Activated effector memory CD4-positive, alpha-beta T cell treated with Interleukin-2 at 50 U/mL for 16 hours (primary cell): ENCODE measurements at places on chromosomes 2 and 18.

DNA sequence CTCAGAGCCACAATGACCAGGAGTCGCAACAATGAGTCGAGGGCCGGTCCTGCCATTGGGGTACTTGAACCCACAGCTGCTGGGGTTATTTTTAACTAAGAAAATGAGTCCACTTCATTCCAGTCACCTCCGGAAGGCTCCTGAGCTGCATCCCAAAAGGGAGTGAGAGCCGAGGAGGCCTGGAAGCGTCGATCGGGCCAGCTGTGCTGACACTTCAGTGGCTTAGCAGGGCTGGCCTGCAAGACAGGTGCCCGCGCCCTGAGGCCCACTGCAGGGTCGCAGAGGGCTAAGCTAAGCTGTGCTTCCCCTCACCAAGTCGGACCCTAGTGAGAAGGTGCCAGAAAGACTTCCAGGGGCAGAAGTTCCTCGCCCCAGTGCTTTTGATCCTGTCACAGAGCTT lies 21.1 kb downstream of the TBC1D8 start:
- DNase-seq = no peak

DNA sequence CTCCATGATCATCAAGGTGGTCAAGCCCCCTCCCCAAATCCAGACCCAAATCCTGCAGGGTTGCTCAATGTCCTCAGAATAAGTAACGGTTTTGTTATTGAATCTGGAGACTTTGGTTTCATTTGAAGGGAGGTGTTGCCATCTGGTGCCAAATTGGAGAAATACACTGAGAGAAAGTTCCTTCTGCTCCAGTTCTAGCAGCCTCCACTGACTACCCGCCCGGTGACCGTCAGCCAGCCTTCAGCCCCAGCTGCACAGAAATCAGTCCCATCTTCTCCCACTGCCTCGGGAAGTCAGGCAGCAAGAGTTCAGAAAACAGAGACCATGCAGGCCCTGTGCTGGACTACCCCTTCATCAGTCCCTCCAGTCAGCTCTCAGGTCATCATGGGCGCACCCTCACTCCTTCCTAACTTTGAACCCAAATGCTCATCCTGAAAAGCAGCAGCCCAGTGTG lies 38.7 kb downstream of the PKDCC start:
- no peak for DNase-seq

- no peak for DNase-seq
Observed at GRCh38 chr2:69798909-69799526, 30.4 kb upstream of the GMCL1 start.

- no peak for DNase-seq
Observed at GRCh38 chr2:96503637-96504243, 1.4 kb downstream of the NEURL3 start.

DNA sequence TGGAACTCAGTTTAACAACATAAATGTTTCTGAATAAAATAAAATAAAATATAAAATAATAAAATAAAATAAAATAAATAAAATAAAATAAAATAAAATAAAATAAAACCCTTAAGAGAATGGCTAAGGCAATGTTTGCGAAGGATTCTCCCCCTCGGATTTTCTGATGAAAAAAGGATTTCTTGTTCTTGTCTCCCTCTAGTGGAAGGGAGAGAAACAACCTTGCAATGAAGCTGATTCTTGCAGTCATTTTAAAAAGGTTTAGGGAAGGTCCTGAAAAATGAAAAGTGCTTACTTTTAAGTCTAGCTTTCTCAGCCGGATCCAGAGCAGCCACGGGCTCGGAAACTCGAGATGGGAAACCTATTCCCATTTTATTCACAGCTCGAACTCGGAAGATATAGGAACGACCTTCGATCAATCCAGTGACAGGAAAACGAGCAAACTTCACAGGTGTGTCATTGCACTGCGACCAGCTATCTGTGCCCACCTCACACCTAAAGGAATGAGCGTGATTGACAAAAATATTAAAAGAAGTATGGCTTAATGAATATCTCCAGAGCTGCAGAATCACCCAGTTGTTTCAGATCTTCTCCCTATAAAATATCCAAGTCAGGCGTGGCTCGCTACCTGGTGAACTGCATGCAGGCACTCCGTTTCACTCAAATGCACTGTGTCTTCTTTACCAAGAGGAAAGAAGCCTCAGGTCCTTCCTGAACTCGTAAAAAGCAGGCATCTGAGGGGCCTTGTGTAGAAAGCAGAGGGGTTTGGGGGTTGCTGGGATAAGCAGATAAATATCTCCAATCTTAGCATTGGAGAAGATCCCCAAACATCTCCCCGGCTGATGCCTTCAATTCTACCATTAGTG lies 68.1 kb downstream of the MYOM1 start:
- no peak for DNase-seq

DNA sequence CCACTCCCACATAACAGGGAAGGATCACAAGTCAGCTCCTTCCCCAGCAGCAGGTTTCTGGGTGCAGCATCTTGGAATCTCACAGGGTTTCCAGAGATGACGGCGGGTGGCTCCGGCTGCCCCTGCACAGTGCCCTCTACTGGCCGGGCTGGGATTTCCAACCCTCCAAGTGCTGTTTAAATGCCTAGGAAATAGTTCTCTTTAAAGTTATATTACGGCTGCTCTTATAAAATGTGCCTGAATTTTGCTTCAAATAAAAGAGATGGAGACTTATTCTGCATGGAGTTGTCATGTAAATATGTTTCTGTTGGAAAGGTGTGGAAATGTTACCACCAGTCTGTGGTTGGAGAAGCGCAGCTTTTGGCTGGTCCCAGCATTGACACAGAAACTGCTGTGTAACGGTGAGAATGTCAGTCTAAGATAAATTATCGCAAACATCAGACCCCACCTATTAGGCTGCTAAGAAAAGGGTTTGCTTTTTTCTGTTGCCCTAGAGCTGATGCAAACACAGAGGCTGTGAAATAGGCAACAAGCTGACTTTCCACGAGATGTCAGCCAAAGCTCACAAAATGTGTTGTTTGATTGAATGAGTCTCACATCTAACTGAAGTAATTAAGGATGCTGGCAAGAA lies 3.3 kb upstream of the HJURP start:
- DNase-seq = peak; percentile 21

- no peak for DNase-seq
Observed at GRCh38 chr18:51857989-51858388, 482.0 kb upstream of the DCC start.

GRCh38 chr2:232058931-232059330 lies 97.4 kb downstream of the DIS3L2 start:
- no peak for DNase-seq

DNA sequence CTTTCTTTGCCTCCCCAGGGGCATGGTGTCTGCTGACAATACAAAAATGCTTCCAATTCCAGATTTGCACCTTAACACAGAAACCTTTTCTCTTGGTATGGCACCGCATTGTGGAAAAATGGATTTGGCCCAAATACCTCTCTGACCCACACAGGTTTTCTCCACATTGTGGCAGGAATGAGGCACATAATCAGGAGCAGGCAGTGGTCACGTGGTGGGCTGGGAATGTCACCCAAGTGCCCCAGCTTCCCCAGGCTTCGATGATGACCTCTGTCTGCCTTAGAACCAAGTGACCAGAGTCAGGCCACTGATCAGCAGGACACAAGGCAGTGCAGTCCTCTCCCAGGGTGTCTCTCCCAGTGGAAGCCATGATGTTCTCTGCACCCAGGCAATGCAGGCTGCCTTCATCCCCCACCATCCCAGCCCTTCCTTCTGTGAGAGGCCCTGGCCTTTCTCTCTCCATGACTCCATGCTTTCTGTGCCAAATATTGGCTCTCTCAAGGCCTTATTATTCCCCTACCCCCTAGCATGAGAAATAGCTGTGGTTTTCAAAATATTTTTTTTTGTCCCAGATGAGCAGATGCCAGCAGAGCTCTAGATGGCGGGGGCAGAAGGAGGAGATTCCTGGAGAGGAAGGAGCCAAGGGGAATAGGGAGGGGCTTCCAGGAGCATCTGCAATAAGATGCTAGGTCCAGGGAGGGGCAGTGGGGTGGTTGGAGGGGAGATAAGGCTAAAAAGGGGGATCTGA lies 198.9 kb downstream of the ACKR3 start:
- no peak for DNase-seq

DNA sequence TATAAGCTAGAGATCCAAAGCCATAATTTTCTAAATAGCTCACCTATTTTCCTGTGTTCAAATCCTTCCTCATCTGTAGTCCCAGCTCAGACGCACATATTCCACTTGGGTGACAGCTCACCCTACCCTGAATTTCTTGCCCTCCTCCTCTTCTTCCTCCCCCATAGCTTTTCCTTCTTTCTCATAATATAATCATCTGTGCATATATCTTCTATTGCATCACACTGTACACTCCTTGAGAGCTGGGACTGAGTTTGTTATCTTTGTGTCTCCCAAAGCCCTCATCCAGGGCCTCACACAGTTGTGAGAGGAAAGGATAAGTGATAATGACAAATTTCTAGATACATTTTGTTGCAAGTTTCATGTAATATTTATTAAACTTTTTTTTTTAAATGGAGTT lies 55.9 kb upstream of the RTN4 start:
- DNase-seq = no peak

- DNase-seq = no peak
Observed at GRCh38 chr2:46913471-46914381, 1.9 kb downstream of the MCFD2 start.

GRCh38 chr2:164840930-164841718 lies 499 bp downstream of the COBLL1 start:
- DNase-seq = no peak

GRCh38 chr2:198471291-198471690 lies 666.9 kb downstream of the PLCL1 start:
- DNase-seq = no peak

- no peak for DNase-seq
Observed at GRCh38 chr2:145066151-145066661, 546.3 kb upstream of the ZEB2 start.

DNA sequence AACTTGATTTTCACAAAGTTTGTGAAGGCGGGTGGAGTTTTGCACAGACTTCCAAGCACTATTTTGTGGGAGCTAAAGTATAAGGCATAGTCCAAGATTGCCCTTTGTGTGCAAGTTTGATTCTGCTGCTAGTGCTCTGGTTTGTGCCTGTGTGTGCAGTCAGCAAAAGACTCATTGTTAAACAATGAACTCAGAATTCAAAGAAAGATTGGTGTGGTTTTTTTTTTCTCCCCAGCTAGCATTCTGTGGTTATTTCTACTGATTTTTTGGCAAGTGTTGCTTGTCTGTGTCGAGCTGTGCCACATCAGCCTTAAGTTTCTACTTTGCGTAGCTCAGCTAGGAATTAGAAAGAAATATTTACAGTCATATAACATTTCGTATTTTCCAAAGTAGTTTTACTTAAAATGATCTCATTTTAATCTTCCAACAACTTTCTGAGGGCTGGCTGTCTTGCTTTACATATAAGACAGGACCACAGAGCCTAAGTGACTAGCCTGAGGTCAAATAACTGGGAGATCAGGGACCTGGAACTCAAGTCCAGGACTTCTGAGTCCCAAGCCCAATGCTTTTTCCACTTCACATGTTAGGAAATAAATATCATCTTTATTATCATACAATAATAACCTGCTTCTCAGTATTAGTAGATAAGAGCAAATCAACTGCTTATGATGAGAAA lies 69.8 kb downstream of the BABAM2 start:
- no peak for DNase-seq

DNA sequence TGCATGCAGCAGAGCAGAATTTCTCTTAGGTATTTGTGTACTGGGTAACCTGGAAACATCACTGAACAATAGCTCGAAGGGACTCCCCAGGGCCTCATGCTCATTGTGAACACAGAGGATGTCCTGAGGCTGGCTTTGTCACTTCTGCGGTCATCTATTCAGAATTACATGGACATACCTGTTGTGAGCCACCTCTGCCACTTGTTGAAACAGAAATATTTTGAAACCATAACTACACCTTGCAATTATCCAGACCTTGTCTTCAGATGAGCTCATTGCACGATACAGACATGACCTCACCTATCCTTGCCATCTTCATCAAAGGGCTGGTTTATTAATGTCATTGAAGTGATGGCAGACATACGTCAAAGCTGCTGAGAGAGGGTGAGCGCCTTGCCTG lies 23.4 kb upstream of the CREG2 start:
- DNase-seq = no peak

DNA sequence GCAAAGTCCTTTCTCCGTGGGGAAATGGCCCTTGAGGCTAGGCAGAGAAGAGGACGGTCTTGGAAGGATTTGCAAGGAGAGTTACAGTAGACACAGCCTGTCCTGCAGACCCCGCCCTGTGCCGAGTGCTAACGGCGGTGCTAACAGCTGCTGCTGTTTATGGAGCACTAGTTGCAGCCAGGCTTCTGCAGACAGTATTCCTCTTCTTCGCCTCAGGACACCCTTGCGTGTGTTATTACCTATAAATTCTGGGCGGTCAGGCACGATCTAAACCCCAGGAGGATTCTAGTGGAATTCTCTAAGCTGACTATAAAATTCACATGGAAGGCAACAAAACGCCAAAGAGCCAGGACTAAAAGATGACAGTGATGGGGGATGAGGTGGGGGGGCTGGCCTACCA lies 139.8 kb downstream of the GLI2 start:
- no peak for DNase-seq

- DNase-seq = no peak
Observed at GRCh38 chr2:180985771-180986395, 5.5 kb downstream of the UBE2E3 start.

- DNase-seq = no peak
Observed at GRCh38 chr2:81903534-81903933, 1599.0 kb upstream of the LRRTM1 start.

DNA sequence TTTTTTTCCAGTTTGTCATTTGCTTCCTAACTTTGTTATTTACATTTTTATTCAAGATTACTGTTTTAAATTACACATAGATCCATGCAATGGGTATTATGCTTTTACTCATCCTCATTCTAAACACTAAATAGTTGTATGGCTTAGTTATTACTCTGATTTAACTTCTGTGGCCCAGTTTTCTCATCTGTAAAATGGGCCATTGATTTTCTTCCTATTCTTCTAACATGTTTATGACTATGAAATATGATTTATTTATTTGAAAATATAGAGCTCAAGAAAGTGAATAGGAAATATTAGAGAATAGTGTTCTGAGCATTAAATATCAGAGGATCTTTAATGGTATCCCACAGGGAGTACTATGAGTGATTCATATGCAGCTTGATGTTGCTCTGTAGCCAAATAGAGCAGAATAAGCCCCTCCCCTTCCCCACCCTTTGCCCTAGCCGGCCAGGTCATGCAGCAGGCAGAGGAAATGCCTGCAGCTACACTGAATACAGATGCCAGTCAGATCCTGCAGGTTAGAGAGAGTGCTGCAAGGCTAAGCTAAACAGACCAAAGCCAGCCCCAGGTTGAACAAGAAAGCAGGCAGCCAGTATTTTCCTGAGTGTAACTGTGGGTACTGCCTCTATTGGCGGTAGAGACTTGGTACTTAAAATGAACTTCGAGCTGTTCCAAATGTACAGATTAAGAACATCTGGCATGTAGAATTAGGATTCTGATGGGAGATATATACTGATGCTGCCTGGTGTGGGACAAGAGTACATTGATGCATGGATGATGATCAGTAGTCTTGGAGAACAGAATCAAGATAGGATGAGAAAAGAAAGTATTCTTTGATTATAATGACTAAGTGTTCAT lies 11.7 kb upstream of the ACYP2 start:
- peak; percentile 47 for DNase-seq

- DNase-seq = no peak
Observed at GRCh38 chr2:192414794-192415193, 220.1 kb upstream of the TMEFF2 start.

- no peak for DNase-seq
Observed at GRCh38 chr2:240390091-240391073, 45.1 kb upstream of the GPC1 start.
